SK-N-MC (cell line): ENCODE measurements at places on chromosomes 12 and 14.
A peak's percentile ranks its signal among the peaks of the same experiment; 100 is the strongest.

- no peak for DNase-seq
These were observed 33.9 kb downstream of the DYRK4 start for GRCh38 chr12:4595881-4596280.

DNA sequence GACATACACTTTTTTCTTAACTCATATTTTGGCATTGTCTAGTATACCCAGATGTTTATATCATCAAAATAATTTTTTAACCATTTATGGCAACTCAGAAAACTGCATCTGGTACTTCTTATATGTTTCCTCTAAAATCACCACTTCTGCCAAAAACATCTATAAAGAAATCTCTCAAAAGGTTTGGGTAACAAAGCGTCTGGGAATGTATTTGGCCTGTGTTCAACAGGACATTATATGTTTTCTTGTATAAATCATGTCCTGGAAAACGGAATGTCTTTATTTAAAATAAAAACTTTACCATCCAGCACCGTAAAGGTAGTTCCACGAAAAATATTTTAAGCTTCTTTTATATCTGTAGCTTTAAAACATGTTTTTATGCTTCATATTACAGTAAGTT lies 36.1 kb upstream of the FBLN5 start:
- DNase-seq, result no peak

- no peak for DNase-seq
These were observed 19.7 kb downstream of the SYCP3 start for GRCh38 chr12:101719566-101719965.

DNA sequence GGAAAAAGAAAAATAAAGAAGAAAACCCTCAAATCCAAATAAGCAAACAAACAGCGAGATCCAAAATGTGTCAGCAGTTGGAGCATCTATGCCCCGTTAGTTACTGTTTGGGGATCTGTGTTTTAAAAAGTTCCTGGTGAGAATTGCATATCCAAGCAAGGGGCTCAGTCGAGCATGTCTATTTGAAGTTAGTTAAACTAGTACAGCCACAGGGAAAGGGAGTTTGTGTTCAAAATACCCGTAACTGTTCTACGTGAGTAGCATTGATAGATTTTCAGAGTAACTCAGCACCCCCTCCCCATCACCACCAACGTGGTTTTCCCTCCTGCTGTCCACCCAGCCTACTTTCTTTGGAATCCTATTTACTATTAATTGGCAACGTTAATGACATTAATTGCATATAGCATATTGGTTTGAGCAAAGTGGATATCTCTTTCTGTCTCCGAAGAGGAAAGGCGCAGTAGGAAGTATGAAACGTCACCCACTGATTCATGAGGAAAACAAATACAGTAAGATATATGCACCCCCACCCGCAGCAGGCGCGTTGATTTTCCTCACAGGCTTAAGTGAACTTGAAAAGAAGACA lies 1.5 kb downstream of the NPAS3 start:
- DNase-seq, result peak; percentile 62

DNA sequence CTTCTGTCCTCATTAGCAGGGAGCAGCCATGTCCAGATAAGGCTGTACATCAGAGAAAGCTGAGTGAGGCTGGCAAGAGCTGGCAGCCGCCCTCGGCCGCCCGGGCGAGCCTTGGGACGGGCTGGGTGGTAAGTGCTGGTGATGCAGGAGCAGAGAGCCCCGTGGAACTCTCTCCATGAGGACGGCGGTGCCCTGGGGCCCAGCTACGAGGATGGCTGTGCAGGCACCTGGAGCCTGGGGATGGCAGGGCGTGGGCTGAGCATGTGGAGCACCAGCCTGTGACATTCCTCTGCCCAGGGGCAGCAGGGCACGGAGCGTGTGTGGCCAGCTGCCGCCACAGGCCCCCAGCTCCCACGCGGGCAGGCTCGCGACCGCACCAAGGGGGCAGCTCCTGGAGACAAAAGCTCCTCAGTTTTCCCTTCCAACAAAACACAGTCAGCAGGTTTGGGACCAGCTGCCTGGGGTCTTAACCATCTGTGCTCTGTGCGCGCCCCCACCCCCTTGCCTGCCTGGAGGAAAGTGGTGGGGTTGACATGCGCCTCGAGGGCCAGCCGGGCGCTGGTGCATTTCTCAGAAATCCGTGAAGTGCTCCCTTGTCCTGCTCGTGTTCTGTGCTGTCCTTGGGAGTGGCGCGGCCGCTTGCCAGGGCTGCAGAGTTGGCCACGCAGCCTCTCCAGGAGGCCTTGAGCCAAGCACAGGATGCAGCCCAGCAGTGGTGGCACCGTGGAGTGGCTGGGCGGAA lies 21.4 kb downstream of the PACS2 start:
- no peak for DNase-seq

DNA sequence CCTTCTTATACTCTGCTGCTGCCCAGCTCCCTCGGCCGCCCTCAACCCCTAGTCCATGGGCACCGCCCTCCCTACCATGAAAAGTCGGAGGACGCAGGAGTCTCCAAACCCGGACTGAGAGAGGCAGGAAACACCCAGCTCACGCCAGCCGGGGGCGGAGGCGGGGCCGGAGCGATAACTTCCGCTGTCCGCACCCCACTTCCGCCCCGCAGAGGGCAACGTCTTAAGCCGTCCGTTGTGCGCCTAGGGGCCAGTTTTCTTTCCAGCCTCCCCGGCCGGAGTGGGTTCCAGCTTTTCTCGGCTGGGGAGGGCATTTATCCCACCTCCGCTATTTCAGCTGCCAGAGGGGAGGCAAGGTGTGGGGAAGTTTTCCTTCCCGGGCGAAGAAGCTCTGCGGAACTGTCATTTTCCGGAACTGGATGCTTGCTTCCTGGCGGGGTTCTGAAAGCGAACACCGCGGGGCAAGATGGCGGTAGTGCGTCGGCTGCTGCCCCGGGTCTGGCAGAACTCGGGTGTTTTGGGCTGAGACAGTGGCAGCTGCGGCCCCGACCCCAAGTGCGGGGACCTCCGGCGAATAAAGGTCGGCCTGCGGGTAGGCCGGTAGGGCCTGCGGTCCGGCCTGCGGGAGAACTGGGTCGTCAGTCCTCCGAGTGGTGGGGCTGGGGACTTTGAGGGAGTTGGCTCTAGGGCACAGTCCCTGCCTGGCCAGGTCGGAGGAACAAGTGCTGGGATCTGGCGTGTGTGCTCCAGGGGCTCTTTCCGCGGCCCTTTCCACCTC lies at the start of the genes KCTD10 and UBE3B:
KCTD10 (minus strand) TSS at position 116 of the 778 bp plus-strand sequence; CDS start at position 78, 38 bp downstream.
UBE3B (plus strand) TSS at position 450 of the 778 bp plus-strand sequence. CDS start 5,918 bp downstream, outside the sequence.
- peak; percentile 64 for DNase-seq

DNA sequence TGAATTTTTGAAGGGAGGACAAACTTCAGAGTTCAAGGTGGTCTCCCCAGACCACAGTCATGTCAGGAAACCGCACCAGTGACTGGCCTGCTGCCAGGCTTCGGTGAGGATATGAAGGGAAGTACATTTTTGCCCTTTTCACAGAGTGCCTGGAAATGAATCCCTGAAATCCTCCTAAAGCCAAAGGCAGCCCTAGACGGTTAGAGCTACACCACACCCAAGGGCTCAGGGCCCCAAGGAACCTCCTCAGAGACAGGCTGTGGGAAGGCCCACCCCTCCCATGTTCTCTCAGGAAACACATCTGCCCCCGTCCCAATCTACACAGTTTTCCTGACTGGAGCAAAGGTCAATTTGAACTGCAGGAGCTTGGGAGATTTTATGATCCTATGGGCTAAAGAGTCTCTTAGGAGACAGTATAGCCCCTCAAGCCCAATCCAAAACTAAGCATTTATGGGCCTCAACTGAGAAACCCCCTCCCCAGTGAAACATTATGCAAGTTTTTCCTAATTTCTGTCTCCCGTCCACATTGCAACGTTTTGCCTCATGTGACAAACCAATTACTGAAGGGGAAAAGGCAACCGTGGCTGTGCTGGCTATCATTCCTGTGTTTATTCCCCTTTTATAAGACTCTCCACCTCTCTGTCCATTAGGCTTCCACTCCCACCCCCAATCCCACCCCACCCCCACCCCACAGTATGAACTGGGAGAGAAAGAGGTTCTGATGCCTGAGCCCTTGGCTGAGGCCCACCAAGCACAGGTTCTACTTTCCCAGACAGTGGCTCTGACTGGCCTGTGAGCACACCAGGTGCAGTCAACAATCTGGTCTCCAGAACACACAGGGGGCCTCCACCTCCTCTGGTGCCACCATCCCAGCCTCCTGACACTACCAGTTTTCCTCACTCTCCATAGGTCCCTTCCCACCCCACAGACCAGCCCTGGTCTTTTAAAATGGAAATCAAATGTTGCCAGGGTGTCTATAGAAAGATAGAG lies 9.6 kb upstream of the RNASE1 start:
- no peak for DNase-seq
